ENCODE measurements at places on chromosomes 2 and 18.

- DNase-seq, result no peak
These were observed 405.1 kb upstream of the POU3F3 start for GRCh38 chr2:104448661-104449440.

DNA sequence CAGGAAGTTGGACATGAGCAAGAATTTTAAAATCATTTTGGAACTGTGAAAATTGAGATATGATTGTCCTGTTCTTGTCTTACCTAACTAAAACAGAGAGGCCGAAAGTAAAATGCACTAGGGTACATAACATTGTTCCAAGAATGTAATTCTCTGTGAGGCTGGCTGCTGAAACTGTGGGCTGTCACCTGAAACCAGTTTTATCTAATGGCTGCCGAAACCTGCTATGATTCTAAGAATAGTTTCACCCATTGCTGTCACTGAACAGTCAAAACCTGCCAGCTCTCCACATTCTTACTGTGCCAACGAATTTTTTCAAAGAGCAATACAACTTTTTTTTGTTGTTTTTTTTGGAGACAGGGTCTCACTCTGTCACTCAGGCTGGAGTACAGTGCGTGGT is 119.3 kb upstream of the ZSWIM2 start:
- no peak for DNase-seq

DNA sequence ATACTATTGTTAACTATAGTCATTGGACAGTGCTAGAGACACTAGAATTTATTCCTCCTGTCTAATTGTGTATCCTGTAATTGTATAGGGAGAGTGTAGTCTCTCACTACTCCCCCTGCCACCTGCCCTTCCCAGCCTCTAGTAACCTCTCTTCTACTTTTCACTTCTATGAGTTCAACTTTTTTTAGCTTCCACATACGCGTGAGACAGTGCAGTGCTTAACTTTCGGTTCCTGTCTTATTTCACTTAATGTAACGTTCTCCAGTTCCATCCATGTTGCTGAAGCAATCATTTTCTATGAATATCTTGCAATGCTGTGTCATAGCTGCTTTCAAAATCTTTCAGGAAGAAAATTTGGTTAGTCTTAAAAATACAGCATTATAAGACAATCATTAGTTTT is 22.8 kb upstream of the RUFY4 start:
- no peak for DNase-seq

GRCh38 chr18:10226971-10227370 is 227.5 kb upstream of the APCDD1 start:
- DNase-seq, result peak; percentile 49

DNA sequence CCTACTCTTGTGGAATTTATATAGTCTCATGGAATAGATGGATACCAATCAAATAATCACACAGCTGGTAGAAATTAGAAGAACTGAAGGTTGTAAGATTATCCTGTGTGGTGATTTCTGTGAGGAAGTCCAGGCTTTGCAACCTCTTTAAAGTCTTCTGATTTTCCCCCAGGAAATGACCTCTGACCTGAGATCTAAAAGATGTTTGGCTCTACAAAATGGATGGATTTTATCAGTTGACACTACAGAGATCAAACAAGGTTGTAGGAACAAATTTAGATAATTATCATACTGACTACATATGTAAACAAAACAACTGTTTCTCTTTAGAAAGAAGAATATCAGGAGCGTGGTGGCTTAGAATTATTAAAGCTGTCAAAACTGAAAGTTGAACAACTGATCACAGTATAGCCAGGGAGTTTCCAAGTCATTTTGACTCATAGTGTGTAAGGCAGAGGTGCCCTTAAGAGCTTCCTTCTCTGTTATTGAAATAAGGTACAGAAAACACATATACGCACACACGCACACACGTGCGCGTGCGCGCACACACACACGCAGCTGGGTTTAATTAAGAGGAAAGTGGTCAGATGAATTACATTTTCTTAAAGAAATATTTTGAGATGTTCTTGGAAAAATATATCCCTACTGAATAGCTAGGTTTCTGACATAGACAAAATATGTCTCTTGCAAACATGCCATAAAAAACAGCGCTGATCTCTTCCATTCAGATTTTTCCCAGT is 35.5 kb upstream of the PELI1 start:
- DNase-seq, result peak; percentile 15

DNA sequence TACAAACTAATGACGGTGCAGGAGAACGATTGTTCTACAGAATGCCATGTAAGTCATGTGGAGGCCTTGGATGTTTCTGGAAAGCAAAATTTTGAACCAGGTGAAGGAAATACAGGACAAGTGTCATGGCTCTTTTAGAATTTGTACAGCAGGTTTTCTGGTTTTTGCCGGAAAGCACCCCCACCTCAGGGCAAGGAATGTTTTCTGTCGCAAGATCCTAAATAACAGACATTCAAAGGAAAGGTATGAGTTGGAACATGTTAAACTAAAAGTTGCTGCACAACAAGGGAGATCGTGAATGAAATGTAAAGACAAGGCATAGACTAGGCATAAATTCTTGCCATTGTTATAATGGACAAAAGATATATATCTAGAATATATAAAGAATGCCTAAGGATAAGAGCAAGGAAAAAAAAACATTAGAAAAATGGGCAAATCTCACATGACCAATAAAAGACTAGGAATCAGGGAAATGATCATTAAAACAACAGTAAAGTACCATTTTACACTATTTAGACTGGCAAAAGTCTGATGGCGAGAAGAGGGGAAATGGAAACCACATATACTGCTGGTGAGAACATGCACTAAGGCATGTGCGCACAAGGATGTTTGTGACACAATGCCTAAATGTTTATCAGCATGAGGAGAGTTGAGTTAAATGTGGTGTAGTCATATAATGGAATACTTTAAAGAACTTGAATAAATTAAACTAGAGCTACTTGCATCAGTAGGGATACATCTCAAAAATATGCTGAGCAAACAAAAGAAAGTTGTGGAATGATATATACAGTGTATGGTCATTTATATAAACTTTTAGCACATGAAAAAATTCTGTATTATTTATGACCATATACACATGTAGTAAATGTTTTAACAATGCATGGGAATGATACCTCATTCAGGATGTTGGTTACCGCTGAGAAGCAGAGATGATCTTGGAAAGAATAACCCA is 127.0 kb downstream of the EML6 start:
- DNase-seq, result no peak

- DNase-seq, result no peak
These were observed 19.3 kb downstream of the TYMS start for GRCh38 chr18:676736-677135.

DNA sequence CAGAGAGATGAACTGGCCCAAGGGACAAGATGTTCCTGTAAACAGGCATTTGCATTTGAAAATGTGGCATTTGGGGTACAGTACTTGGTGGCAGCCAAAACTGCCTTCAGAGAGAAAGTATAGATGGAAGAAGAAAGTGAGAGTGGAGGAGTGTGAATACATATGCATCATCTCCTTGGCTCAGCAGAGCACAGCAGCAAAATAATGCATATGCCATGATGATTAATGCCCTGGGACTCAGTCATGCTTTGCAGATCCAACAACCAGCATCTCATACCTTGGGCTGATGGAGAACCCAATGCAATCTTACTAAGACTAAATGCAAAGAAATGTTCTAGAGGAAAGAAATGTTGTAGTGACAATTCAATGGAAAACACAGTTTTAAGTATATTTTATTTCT is 29.7 kb upstream of the CYTIP start:
- no peak for DNase-seq

Data from AG10803 (cell line).